Stimulated activated CD8-positive, alpha-beta memory T cell treated with anti-CD3 and anti-CD28 coated beads, Interleukin-15, amount 100 ng/mL, for 4 hours (primary cell): ENCODE measurements at places on chromosomes 3 and 15.

GRCh38 chr3:178439504-178439903 is 96.7 kb upstream of the KCNMB2 start:
- no peak for DNase-seq

GRCh38 chr15:50753463-50753862 is 12.0 kb downstream of the SPPL2A start:
- DNase-seq, result no peak

DNA sequence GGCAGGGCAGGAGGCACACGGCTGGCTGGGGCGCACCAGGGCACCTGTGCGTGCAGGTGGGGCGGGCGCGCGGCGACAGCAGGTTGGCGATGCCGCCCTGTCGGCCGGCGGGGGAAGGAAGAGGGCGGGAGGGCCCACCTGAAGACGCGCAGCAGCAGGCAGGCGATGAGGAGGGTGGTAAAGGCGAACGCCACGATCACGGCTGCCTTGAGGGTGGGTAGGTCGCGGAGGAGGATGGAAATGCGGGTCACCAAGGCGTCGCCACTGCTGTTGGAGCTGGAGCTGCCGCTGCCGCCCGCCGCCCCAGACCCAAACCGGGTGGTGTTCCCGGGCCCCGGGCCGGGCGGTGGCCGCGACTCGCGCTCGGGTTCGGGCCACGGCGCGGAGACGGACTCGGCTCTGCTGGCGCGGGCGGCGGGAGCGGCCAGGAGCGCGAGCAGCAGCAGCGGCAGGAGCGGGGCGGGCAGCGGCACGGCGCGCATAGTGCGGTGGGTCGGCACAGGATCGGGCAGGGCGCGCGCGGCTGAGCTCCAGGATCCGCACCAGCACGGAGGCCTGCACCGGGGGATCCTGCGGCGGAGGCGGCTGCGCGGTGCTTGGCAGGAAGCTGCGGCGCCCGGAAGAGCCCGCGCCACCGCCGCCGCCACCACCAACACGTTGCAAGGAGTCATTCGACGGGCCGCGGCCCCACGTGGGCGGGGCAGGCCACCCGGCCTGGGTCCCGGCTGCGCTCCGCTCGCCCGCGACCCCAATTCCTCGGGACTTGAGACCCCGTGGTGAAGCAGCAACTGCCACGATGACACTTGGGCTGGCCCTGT is at the start of gene FAM174B:
Gene FAM174B, minus strand, starts transcription at position 598 of the 818 bp plus-strand sequence.
- no peak for DNase-seq

- DNase-seq, result no peak
Observed at GRCh38 chr3:72017935-72018334, 233.0 kb upstream of the PROK2 start.

DNA sequence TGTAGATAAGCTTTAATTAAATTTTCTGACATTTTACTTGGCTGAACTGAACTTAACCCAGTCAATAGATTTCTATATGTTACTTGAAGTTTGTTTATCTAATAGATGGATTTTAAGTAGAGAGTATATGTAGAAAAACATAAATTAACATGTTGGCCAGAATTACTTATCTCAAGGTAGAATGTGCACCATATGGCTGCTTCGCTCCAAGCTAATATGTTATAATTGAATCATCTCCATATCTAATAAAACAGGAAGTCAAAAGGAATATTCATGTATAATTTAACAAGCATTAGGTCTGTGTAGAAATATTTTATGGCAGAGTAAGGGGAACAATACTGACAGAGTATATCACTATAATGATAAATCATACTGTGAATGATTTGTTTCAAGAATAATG is 650.7 kb upstream of the ALCAM start:
- no peak for DNase-seq

GRCh38 chr3:168615493-168616020 is 519.8 kb upstream of the GOLIM4 start:
- DNase-seq, result no peak

DNA sequence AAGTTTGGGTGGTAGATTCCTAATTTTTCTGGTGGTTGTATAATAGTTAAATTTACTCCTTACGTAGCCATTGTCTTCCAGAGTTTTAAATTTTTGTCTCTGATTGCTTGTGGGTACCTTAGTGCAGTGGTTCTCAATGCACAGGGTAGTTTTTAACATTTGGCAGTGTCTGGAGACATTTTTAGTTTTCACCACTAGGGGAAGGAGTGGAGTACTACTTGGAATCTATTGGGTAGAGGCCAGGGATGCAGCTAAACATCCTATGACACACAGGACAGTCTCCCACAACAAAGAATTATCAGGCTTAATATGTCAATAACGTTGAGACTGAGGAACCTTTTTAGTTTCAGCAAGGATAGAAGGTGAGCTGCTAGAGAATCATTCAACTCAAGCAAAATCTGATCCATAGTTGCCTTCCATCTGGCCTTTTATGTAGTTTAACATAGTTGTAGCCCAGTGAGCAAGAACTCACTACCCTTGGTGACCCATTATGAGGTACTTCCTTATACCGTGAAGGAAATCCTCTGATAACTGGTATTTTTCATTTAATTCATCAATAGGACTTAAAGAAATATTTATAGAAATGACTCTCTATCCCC is 8.6 kb upstream of the STX19 start:
- DNase-seq, result no peak

DNA sequence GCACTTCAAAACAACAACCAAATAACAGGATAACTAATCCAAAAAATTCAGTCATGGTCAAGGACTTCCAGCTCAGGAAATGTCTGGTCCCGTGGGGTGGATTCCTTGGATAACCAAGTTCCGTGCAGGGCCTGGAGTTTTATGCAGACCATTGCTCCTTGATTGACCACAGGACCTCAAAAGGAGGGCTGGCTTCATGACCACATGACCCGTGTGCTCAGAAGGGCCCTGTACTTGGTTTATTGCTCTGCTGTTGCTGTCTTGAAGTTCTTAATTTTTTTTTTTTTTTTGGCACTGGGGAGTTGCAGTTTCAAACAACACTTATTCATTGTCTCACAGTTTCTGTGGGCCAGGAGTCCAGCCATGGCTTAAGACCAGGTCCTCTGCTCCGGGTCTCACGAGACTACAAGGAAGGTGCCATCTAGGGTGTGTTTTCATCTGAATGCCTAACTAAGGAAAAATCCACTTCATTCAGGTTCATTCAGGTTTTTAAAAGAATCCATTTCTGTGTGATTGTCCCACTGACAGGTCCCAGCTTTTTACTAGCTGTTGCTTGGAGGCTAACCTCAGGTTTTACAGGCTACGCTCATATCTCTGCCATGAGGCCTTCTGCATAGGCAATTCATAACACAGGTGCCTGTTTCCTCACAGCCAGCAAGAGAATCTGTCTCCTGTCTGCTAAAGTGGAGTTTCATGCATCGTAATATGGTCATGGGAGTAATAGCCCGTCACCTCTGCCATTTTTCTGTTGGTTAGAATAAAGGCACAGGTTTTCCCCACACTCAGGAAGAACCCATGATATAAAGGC is 65.3 kb downstream of the FLNB start:
- DNase-seq, result no peak

GRCh38 chr3:128335621-128336296 is 130.9 kb downstream of the DNAJB8 start:
- DNase-seq, result no peak

GRCh38 chr3:66092175-66092995 is 53.7 kb upstream of the MAGI1 start:
- no peak for DNase-seq

- no peak for DNase-seq
Observed at GRCh38 chr3:50564321-50564720, 3.2 kb downstream of the C3orf18 start.
